ENCODE measurements at places on chromosomes 13 and 19.
A peak's percentile ranks its signal among the peaks of the same experiment; 100 is the strongest.

DNA sequence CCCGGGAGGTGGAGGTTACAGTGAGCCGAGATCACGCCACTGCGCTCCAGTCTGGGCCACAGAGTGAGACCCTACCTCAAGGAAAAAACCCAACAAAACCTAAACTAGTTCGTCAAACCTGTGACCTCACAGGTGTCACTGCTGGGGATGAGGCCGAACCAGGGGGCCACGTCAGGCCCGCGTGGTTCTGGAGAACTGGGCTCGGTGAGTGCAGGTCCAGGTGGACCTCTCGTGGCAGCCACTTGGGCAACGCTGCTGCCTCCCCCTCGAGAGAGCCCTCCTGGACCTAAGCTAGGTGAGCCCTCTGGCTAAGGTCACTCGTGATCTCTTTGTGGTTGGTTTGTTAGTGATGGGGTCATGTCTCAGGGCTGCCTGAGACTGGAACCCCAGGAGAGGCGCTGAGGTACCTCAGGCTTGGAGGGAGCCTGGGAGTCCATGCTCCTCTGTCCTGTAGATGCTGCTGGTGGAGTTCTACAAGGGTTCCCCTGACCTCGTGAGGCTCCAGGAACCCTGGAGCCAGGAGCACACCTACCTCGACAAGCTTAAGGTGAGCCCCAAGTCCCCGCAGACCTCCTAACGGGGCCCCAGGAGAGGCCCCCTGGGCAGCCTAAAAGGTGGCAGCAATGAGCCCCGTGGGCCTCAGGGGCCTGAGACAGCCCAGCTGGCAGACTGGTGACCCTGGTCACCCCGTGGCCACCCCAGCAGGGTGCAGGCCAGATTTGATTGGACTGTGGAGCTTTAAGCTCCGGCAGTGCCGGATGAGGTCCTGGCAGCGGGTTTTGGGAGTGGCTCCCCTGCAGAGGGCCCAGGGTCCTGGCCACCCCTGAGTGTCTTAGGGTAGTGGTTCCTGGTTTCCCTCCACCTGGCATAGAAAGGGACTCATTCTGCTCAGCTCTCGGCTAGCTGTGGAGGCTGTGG, 15.6 kb downstream of the MPND start:
- no peak overlapping the region for H3K4me3 ChIP-seq
- no peaks in the 10 kb centered on the region for H3K27me3 ChIP-seq
- H3K4me1 ChIP-seq, result no peaks in the 10 kb centered on the region
- H3K36me3 ChIP-seq, result no peaks in the 10 kb centered on the region

DNA sequence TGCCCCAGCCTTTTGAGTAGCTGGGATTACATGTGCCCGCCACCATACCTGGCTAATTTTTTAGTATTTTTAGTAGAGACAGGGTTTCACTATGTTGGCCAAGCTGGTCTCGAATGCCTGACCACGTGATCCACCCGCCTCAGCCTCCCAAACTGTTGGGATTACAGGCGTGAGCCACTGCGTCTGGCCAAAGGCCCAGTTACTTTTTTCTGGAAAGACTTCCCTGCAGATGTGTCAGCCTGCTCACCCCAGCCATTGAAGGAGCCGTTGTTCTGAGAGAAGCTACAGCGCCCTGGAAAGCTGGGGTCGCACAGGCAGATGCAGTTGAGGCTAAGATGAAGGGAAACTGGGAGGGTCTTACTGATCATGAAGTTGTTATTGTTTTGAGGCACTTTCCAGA, 7.9 kb upstream of the ZNF626 start:
- H3K27me3 ChIP-seq, result no peaks in the 10 kb centered on the region
- no peaks in the 10 kb centered on the region for H3K36me3 ChIP-seq
- DNase-seq, result no peak
- H3K27ac ChIP-seq, result no peak overlapping the region

DNA sequence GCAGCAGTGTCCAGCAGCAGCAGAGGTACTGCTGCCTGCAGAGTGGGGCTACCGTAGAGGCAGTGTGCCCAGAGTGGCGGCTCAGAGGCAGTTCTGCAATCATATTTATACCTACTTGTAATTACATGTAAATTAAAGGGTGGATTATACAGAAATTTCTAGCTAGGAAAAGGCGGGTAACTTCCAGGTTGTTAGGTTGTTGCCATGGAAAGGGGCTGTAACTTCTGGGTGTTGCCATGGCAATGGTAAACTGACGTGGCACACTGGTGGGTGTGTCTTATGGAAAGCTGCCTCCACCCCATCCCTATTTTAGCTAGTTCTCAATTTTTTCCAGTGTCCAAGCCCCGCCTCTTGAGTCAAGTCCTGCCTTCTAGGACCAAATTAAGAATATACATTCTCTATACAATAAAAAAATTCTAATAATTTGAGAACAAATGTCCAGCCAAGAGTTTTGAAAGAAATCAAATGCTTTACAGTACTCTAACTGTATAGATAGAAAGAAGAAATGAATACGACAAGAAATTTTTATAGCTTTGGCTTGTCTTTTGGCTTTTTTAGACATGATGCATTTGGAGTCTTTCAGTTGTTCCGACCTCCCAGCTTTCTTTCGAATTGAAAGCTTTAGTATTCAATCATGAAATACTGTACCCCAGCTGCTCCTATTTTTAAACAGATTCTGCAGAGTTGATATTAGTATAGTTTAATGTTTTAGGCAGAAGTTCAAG, 816.6 kb downstream of the DIAPH3 start:
- H3K4me1 ChIP-seq, result no peaks in the 10 kb centered on the region
- H3K4me3 ChIP-seq, result no peak overlapping the region
- H3K27me3 ChIP-seq, result no peaks in the 10 kb centered on the region
- no peak for DNase-seq

DNA sequence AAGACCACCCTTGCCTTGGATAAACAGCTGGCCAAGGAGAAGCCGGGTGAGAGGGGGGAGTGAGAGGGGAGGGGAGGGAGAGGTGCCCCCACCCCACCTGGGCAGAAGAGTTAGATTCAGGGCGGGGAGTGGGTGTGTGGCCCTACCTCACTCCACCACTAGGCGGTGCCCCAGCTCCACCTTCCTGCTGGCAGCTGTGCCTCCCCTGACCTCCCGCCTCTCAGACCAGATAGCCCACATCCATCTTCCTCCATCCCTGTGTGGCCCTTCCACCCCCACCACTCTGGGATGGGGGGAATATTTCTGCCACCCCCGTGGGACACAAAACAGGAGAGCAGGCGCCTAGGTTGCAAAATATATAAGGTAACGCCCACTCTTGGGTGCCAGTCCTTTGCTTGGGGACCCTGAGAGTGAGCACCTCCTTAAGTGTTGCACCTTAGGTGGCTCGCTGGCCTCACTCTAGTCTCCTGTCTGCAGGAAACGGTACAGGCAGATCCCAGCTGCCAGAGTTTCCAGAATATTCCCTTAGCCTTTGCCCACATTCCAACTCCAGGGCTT, 13.8 kb upstream of the EHD2 start:
- H3K4me3 ChIP-seq, result no peak overlapping the region
- H3K36me3 ChIP-seq, result no peaks in the 10 kb centered on the region
- peak; percentile 53 for DNase-seq
- H3K27ac ChIP-seq, result no peak overlapping the region
- H3K4me1 ChIP-seq, result no peaks in the 10 kb centered on the region

DNA sequence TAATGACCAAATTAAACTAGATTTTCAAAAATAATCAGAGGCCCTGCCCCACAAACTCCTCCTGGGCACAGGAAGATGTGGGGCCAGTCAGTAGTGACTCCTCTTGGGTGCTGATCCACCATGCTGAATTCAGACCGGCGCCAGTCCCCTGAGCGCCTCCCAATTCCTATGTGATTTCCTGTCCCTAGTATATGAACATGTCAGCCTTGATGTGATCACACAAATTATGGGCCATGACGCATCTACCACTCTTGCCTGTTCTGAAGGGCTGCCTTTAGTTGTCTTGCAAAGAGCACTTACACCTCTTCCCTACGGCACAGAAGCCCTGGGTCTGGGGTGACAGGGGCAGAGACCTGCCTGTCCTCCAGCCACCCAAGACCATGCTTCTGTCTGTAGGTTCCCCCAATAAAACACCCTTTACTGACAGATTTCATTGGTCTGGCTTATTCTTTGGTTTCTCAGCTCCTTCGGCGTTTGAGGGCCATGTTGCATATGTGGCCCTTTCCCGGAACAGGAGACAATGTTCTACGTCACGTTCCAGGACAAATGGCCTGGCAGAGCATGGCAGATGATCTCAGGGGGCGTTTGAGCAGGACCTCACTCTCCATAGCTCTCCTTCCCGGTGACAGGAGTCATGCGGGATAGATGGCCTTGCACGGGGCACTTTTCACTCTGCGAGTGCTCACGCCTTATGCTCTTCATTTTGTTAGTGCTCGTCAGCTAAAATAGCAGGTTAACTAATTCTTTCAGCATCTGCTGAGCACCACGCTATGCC, 5.6 kb upstream of the ATP11A start:
- H3K27me3 ChIP-seq, result no peaks in the 10 kb centered on the region
- H3K4me1 ChIP-seq, result peaks cover 17% of the 10 kb centered on the region
- H3K4me3 ChIP-seq, result no peak overlapping the region
- no peak for DNase-seq

DNA sequence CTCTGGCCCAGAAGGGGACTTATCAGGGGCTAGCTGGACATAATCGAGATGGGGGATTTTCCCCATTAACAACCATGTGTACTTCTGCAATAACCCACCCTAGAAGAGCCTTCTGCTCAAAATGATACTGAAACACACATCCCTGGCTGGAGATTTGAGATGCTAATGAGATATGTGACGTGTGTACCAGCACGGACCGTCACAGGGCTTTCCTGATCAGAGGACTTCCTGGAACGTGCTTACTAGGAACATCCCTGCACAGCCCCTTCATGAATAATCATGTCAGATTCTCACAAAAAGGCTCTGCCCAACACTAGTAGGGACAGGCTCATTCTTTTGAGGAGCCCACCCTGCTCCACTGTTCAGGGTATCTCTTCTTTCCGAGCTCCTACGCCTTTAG, 6.5 kb upstream of the ERVV-1 start:
- H3K36me3 ChIP-seq, result no peaks in the 10 kb centered on the region
- no peaks in the 10 kb centered on the region for H3K4me1 ChIP-seq
- H3K27me3 ChIP-seq, result no peaks in the 10 kb centered on the region
- no peak overlapping the region for H3K27ac ChIP-seq
- H3K4me3 ChIP-seq, result no peak overlapping the region

GRCh38 chr19:45215391-45216191, 29.6 kb downstream of the EXOC3L2 start:
- H3K36me3 ChIP-seq, result no peaks in the 10 kb centered on the region
- no peak overlapping the region for H3K27ac ChIP-seq
- DNase-seq, result no peak
- peaks cover 6% of the 10 kb centered on the region for H3K27me3 ChIP-seq
- H3K4me1 ChIP-seq, result no peaks in the 10 kb centered on the region
